Cerebellar cortex (tissue), 1 donor: ENCODE measurements at places on chromosomes 12 and 14.
A peak's percentile ranks its signal among the peaks of the same experiment; 100 is the strongest.

DNA sequence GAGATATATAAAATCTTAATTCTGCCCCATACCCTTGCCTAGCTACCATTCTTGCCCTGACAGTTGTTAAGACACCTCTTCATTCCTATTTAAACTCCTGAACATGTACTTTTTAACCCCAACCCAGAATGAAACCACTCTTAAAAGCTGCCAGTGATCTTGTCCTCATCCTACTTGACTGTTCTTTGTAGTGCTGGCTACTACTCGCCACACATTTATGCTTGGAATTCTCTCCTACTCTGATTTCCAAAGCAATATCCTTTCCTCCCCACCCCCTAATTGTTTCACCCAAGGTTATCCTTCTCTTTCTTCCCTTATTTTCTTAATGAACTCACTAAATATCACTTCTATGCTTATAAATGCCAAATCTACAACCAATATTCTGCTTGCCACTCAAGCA, 4.1 kb downstream of the NFYB start:
- no peak for DNase-seq

GRCh38 chr12:121061831-121062230, 22.8 kb upstream of the OASL start:
- peak; percentile 77 for DNase-seq

DNA sequence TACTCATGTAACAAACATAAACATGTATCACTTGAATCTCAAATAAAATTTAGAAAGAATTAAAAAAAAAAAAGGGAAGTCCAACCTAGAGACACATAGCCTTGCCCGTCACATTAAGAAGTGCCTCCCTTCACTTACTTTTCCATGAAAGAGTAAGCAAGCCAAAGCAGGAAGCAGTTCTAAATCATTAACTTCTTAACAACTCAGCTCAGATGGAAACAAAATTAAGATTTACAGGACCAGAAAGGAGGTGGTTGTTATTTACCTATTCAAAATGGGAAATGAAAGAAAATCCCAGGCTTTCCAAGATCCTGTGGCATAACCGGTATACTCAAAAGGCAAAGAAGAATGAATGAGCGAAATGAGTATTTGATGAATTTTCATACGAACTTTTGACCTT, 258.6 kb upstream of the DCN start:
- DNase-seq: no peak

- DNase-seq: no peak
Observed at GRCh38 chr12:108633534-108634248, at the start of gene SELPLG. SELPLG (minus strand) TSS chr12:108633894; CDS start chr12:108624307, 9,587 bp downstream.
